Fibroblast of skin of right quadriceps (primary cell): ENCODE measurements at places on chromosomes 7 and 10.

DNA sequence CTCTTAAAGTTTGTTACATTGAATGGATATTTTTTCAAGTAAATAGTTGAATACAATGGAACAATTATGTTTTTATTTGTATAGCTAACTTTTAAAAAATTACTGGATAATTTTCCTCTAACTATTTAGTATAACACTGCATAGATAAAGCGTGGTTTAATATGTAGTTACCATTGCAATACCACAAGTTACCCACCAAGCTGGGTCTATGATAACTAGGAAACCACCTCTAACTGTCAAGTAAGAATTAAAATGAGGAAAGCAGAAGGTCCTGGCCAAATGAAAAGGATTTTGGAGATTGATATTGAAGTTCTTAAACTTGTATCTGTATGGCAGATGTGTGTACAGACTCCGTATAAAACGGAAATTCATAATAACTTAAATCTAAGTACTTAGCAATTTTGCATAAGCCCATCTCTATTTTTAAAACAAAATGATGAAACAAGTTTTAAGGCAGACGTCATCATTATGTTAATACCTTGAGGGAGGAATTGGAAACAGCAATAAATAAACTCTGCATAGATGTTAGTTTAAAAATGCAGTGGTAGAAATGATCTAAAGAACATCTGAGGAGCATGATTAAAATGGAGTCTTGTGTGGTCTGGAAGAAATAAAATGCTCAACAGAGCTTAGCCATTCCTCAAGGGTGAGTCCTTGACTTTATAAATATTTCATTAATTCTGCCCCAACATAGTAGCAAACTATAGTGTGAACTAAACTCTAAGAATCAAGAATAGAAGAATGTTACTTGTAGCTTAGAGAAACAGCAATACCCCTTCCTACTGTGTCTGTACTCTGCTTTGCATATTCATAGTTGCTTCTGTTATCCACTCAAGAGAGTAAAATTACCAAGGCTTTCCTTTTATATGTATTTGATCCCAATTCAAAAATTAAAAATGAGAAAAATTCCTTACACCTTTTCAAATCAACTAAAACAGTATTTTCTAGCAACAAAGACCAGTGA is 206.4 kb upstream of the FERD3L start:
- DNase-seq: peak; percentile 18

- no peak for DNase-seq
Observed at GRCh38 chr7:22452960-22453558, 46.9 kb downstream of the STEAP1B start.

- DNase-seq: no peak
Observed at GRCh38 chr7:604884-605531, 85.4 kb upstream of the PDGFA start.

DNA sequence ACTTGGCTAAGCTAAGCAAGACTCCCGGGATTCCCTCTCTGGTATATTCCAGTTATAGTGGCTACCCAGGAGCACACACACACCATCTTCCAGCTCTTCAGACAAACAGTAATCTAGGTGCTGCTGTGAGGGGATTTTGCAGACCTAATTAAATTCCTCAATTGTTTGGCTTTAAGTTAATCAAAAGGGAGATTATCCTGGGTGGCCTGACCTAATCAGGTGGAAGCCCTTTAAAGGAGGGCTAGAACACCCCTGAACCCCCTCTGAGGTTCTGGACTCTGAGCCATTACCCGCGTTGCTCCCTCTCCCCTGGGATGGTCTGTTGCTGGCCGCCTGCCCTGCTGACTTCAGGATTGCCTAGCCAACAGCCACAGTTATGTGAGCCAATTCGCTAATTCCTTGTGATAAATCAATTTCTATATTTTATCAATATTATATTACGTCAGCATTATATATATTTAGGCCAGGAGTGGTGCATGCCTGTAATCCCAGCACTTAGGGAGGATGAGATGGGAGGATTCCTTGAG is 6.4 kb downstream of the SFXN2 start:
- no peak for DNase-seq

DNA sequence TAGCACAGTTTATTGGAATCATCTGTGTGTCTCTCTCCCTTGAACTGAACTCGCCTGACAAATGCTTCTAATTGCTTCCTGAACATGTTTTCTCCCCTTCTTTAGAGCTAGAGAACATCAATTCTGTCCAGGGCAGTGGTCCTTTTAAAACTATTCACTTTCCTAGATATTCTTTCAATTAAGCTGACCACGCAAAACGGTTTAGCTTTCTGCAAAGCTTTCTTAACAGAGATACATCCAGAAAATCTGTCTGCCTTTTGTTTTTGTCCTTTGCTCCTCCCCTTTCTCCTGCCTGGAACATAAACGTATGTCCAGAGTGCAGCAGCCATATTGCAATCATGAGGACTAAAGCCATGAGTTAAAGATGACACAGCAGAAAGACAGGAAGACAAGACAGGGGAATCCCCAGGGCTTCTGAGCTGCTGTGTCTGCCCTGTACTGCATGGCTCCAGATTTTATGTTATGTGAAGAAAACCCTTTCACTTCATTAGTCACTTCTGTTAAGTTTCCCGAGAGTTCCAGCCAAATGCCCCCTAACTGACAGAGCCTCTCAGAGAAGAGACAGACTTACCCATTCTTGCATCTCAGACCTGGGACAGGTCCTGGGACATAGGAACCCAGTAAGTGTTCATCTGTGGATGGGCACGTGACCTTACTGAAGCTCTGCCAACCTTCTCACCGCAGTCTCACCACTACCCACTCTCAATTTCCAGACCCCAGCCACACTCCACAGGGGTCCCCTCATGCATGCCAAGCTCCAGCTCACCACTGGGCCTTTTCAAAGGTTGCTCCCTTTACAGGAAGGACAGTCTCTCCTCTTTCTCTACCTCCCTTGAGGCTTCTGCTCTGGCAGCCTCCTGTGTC is 35.0 kb upstream of the CPXM2 start:
- peak; percentile 78 for DNase-seq

DNA sequence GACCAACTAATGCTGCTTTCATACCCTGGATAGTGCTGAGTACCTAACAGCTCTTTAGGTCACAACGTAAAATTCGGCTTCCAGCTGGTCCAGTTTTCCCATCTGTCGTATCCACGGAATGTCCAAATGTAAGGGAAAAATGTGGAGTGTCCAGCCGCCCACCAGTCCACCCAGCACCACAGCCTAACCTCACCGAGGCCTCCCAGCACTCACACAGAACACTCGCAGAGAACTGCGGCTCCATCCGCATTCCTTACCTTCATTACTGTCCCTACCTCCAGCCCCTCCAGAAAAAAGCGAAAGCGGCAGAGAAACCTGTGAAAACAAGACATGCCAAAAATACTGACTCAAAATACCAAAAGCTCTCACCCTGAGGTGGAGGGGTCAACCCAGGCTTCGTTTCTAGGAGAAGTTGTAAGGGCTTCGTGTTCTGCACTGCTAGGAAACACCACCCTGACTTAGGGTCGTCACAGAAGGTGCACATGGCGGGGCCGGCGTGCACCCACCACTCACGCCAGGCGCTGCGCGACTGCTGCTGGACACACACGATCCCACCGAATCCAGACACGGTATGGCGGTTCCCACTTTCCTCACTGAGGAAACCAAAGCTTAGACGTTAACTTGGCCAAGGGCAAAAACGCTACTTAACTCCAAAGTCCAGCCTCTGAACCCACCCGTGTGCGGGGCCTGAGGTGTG is 73.9 kb downstream of the AMZ1 start:
- DNase-seq: no peak

DNA sequence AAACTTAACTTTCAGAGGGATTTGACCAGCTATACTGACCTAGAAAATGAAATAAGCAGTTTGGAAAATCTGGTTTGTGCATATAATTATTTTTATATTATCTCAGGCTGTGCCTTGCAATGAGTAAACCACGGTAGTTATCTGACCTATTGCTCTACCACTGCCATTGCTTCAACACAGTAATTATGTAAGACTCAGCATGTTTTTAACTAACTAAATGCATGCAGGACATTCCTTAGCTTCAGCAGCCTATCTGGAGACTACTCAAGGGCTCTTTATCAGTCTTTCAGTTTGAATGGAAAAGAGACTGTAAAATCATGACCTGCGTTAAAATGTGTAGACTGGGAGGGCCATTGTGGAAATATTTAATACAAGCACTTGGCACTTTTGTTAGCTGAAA is 22.5 kb downstream of the CHN2 start:
- DNase-seq: no peak

GRCh38 chr10:121378251-121378801 is 219.9 kb downstream of the FGFR2 start:
- no peak for DNase-seq

GRCh38 chr7:13874783-13875182 is 114.7 kb downstream of the ETV1 start:
- DNase-seq: peak; percentile 85

DNA sequence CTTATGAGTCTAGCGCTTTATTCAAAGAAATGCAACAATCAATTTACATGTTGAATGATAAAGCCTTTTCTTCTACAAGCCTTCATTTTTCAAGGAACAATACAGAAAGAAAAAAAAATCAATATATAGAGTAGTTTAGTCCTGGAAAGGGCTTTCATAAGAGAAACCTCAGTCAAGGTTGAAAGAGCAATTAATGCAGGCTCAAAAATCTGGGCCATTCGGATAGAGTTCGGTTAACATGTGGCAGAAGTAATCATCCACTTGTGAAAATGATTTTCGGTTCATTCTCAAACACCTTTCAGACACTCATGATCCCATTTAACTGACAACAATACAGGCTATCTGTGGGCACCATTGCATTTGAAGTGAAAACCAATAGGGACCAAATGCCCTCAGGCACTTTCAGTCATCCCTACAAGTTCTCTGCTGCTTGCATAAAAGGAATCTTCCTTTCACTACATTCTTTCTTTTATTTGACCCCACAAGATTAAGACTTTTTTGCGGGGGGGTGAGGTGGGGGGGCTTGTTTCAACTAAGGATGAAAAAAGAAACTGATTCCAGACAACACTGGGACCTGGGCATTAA is 177.9 kb downstream of the RNF133 start:
- no peak for DNase-seq

- DNase-seq: no peak
Observed at GRCh38 chr10:83849150-83849549, 290.2 kb upstream of the GHITM start.

DNA sequence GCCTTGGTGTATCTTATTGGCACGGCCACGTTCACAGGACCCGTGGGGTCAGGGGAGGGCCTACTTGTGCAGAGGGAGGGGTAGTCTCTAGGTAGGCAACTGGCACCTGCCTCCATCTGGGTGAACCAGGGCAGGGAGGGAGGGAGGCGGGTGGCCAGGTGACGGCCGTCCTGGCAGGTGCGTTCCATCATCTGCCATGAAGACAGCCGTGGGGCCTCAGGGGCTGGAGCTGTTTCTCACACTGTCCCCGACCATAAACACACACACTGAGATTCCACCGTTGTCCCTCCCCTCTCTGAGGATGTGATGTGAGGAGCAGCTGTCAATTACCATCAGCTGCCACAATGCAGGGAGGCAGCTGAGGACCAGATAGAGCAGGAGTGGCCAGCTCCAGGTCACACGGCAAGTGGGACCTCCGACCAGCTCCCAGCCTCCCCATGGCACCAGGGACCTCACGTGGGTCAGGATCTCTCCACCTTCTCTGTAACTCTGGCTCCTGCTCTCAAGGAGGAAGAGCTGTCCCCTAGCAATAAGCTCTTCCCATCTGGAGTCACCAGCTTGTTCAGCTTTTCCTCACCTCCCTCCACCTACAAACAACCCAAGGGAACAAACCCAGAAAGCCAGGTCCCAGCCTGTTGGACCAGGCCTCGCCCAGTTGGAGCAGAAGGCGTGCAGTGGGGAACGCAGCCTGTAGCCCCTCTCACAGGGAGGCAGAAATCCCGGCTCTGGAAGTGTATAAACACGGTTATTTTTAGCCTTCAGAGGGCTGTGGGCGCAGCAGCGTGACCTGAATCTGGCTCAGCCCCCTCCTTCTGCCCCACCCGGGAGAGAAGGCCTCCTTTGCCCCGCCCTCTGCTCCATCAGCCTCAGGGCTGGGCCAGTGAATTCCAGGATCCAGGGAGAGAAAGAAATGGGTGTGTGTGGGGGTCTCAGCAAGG is 33.1 kb downstream of the ZMIZ1 start:
- peak; percentile 72 for DNase-seq

- no peak for DNase-seq
Observed at GRCh38 chr7:22884911-22885788, 62.5 kb upstream of the TOMM7 start.

DNA sequence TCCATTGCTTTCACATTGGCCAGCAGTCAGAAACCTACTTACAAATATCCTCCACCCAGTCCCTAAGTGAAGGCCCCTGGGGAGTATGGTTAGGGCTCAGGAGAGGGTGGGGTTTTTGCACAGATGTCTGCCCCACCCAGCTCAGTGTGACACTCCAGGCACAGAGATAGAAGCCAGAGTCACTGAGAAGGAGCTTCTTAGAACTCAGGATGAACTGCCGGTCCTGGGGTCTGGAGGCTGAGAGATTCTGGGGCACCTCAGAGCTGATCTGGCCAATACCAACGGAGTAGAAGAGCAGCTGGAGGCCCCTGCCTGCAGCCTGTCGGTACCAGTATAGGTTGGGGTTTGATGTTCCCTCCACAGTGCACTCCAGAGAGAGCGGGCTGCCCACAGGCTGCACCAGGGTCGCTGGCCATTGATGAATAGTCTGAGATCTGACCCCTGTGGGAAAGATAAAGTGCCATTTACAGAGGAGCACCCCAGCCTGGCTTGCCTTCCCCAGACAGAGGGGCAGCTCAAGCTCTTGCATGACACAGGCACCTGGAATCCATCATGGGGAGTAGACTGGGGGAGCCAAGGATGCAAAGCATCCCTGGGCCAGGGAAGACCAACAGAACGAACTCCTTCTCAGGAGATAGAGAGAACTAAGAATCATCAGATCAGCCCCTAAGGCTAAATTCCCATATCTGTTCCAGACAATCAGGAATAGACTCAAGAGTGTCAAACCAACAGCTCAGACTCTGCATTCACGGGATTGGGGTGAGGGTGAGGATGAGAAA is 41.9 kb downstream of the PRSS2 start:
- no peak for DNase-seq

DNA sequence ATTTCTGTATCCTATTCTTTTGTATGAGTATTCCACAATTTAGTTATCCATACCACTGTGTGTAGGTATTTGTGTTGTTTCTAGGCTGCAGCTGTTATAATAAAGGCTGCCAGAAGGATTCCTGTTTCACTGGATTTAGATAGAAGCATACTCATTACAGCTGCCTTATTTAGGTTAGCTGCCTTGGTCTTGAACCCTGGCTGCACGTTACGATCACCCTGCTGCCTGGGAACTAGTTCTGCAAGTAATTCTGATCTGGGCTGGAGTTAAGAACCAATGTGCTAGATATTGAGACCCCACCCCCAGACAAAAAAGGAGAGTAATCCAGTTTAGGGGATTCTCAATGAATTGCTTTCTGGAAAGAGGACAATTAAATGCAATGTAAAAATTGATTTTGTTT is 43.1 kb downstream of the CCDC71L start:
- no peak for DNase-seq

- no peak for DNase-seq
Observed at GRCh38 chr7:36305226-36305625, 84.4 kb upstream of the ANLN start.

DNA sequence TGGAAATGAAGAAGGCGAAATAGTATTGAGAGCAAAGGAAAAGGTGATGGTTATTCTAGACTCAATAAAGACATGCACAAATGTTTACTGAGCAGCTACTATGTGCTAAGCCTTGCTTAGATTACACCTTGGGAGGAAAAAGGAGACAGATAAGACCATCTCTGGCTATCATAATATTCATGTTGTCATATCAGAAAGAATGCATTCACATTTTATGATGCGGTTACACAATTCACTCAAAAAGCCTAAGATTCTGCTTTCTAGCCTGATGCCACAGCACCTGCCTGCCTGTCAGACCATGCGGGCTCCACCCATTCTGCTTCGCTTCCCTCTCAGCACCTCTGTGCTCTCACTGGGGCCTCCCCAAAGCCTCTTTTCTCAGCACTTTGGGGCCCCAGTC is 100.9 kb downstream of the JCAD start:
- DNase-seq: no peak
